Cortex of kidney (tissue), 1 donor: ENCODE measurements at places on chromosomes 12 and 14.

- DNase-seq: no peak
These were observed 405.9 kb downstream of the TMTC2 start for GRCh38 chr12:83092606-83093005.

DNA sequence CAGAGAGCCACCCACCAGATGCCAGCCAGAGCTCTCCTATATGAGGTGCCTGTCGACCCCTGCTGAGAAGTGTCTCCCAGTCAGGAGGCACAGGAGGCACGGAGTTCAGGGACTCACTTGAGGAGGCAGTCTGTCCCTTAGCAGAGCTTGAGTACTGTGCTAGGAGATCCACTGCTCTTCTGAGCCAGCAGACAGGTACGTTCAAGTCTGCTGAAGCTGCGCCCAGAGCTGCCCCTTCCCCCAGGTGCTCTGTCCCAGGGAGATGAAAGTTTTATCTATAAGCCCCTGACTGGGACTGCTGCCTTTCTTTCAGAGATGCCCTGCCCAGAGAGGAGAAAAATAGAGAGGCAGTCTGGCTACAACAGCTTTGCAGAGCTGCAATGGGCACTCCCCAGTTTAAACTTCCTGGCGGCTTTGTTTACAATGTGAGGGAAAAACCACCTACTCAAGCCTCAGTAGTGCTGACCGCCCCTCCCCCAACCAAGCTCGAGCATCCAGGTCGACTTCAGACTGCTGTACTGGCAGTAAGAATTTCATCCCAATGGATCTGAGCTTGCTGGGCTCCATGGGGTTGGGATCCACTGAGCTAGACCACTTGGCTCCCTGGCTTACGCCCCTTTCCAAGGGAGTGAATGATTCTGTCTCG lies 146.7 kb upstream of the USP15 start:
- DNase-seq: no peak

GRCh38 chr12:126362964-126363363 lies 1297.7 kb downstream of the AACS start:
- DNase-seq: no peak

DNA sequence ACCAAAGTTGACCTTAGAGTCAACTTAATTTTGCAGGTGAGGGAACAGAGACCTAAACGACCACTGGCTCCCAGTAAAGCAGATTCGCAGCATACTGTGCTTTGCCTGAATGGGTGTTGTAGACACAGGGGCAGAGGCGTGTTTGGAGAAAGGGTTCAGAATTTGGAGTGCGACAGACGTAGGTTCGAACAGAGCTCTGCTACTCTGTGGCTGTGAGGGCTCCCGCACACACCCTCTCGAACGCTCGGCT lies 243 bp upstream of the TOMM20L start:
- DNase-seq: no peak

DNA sequence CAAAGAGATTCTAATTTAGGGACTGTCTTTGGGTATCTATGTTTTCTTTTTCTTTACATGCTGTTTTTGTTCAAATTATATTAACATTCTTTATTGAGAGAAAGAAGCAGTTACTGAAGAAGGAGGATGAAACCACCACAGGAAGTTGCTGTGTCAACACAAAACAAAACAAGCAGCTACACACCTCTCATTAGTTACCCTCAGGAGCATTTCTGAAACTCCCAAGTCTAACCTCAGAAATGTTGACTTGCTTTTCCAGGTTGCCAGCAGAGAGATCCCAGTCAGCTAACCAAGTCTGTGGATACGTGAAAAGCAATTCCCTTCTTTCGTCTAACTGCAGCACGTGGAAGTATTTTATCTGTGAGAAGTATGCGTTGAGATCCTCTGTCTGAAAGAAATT lies 33.5 kb downstream of the CLEC1A start:
- DNase-seq: no peak

DNA sequence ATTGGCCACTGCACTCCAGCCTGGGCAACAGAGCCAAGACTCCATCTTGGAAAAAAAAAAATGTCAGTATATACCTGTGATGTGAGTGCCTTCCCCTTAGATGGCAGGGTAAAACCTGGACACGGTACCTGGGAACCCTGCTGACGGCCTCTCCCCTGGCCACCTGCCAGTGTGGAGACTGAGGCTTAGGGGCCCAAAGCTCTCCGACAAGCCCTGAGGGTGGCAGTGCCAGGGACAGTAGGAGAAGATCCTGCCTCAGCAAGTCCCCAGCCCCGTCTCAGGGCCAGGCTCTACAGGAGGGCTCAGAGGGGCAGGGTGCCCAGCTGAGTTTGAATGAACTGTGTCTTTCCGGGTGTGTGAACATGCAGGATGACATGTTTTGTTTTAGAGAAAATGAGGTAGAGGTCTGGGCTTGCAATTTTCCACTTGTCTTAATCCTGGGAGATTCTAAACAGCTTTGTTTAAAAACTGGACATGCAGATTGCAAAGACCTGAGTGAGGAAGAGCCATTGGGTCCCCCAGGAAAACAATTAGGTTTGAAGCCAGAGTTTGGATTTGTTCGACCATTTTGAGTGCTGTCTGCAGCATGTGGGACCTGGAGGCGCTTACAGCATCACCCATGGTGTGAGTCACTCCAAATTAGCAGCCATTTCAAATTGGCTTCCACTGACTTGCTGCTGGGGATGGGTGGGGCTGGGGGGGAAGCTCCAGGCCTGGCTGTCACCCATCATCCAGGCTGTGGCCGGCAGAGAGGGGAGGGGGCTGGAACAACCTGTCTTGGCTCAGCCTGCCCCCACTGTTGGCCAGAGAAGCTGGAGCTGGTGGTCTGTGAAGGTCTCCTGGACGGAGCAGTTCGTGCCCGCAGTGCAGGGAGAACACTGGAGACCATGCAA lies 10.8 kb downstream of the TSPAN9 start:
- no peak for DNase-seq

DNA sequence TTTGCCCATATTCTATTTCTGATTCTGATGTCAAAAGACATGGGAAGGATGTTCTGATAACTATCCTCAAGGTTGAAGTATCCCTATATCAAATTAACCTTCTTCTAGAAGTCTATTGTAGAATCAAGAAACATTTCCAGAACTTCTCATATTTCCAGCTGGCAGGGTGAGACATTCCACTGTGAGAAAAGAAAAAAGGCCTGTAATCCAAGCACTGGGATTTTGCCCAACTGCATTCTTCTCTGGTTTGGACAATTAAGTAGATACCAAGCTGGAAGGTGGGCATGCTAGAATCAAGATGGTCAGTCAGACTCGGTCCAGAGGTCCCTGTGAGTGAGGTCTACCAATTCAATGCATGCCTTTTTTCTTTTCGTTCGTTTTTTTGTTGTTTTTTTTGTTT lies 60.9 kb downstream of the MAP3K9 start:
- DNase-seq: no peak

GRCh38 chr14:43901911-43902673 lies 605.0 kb downstream of the FSCB start:
- DNase-seq: no peak

- no peak for DNase-seq
These were observed 60.8 kb upstream of the HSPB8 start for GRCh38 chr12:119117936-119118335.

DNA sequence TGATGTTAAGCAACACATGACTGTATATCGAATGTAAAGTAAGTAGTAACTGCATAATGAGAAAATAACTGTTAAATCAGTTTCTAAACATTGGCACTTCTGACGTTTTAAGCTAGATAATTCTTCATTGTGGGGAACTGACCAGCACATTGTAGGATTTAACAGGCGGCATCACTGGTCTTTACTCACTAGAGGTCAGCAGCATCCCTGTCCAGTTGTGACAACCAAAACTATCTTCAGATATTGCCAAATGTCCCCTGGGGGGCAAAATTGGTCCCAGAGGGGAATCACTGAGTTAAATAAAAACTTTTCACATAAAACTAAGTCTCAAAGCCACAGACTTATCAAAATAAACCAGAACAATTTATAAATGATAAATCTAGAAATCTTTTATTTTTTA lies 65.3 kb downstream of the BLTP3B start:
- DNase-seq: no peak

GRCh38 chr14:102908766-102909455 lies 13.6 kb upstream of the AMN start:
- no peak for DNase-seq

- DNase-seq: no peak
These were observed 571.5 kb upstream of the FBXO33 start for GRCh38 chr14:40003773-40004172.

- no peak for DNase-seq
These were observed 3.4 kb downstream of the ACTN1 start for GRCh38 chr14:68975667-68976066.

DNA sequence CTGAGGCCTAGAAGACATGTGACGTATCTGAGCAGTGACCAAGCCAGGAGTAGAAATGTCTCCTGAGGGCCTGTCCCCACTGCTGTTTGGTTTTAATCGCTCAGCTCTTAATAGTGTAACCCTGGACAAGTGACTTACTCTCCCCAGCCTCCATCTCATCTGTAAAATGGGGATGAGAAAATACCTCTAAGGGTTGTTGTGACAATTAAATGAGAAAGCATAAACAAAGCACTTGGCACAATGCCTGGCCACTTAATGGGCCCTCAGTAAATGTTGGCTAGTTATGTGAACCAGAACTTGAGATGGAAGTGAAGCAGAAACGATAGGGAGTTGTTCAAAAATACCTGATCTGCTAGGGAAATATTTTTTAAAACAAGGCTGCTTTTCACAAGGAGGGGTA lies 58.2 kb downstream of the HMGA2 start:
- DNase-seq: no peak

DNA sequence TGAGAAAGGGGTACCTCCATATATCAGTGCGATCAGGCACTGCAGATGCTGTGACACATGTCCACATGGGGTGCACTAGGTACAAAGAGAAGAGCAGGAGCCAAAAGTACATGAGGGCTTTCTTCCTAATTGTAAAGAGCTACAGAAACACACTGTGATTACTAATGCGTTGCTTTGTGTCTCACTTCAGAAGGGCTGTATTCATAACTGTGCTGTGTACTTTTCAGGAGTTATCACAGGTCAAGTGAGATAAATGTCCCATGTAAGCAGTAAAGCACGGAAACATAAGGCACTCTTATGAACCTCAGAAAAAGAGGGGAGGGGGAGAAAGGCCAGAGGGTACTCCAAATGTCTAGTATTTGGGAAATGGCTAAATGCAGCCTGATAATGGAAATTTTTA lies 10.6 kb downstream of the SPRING1 start:
- DNase-seq: no peak

DNA sequence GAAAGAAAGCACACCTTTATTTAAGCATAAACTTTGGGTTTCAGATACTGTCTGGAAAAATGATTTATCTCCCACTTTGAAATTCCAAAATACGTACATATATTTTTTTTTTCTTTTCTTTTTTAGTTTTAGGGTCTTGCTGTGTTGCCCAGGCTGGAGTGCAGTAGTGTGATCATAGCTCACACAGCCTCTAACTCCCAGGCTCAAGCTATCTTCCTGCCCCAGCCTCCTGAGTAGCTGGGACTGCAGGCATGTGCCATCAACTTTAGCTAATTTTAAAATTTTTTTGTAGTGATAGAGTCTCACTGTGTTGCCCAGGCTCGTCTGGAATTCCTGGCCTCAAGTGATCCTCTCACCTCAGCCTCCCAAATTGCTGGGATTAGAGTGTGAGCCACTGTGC lies 45.9 kb upstream of the PAPLN start:
- DNase-seq: no peak

GRCh38 chr14:104799244-104800014 lies 1.5 kb upstream of the ZBTB42 start:
- DNase-seq: no peak

- DNase-seq: no peak
These were observed 1929.1 kb upstream of the SEL1L start for GRCh38 chr14:83462759-83463158.
